Activated effector memory CD4-positive, alpha-beta T cell treated with Interleukin-2 at 50 U/mL for 16 hours (primary cell): ENCODE measurements at places on chromosomes 16 and 17.

DNA sequence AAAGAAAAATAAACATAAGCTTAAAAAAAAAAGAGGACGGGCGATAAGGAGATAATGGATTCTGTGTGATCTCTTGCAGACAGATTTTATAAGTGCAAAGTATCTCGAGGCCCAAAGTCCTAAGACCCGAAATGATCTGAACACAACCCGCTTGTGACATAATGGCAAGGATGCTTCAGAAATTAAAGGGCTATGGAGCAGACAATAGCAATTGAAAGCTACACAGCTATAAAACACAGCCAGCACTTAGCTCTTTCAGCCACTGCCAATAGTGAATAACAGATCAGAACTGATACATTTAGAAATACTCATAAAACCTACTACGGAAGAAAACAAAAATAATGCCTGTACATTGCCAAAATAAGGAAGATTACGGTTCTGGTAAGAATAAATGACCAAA is 117.5 kb downstream of the ZFHX3 start:
- DNase-seq, result no peak

GRCh38 chr16:47260503-47260902 is 116.8 kb upstream of the NETO2 start:
- no peak for DNase-seq

- no peak for DNase-seq
These were observed 410.8 kb downstream of the NPIPA8 start for GRCh38 chr16:17925761-17926160.

DNA sequence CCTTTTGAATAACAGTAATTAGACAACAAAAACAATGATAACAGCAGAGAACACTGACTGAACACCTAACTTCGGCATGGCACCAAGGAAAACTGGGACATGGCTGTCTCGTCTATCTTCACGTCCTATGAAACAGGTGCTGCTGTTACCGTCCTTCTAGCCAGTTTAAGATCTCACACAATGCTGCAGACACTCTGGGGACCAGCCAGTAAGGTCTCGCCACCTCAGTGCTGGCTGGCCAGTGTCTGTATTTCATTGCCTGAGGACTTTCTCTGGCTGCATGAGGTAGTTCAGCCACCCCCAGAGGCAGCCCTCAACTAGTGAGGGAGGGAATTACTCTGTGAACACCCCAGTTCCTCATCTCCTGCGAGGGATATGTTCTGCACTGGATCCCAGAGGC is 57.6 kb downstream of the AMFR start:
- DNase-seq, result no peak

- no peak for DNase-seq
These were observed 6.8 kb downstream of the MRTFB start for GRCh38 chr16:14077918-14078317.

DNA sequence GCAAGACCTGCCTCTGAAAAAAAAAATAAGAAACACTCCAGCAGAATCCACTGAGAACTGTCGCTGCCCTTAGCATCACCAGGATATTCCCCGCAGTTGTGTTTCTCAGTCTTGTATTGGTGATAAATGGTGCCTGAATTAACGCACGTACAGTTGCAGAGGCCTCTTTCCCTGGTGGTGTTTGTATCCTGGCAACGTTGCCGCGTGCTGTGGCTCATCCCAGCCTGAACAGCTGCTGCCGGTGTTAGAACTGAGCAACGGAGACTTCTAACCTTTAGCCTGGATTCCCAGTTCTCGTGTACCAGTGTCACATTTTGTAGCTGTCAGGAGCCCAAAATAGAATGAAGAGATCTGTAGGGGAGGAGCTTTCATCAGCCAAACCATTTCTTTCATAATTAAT is 4.8 kb downstream of the MLYCD start:
- DNase-seq, result no peak

DNA sequence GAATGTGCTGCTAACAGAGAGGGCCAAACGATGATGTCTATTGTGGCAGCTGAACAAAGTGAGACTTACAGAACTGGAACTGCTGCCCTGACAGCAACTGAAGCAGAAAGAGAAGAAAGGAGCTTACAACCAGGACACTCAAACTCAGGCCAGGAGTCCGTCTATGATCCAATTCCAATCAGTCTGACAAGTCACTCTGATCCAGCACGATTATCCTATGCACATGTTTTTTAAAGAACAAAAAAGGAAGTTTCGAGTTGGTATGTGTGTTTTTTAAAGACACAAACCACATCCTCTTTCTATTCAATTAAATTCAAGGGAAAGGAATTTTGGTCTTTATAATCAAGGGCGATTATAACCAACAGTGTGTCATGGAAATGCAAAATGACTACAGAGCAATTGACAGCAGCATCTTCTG is 42.4 kb upstream of the MTMR4 start:
- DNase-seq, result no peak

- no peak for DNase-seq
These were observed 8.7 kb downstream of the DLX4 start for GRCh38 chr17:49977463-49978389.

- DNase-seq, result no peak
These were observed 2.1 kb downstream of the DHRS11 start for GRCh38 chr17:36593656-36594316.

GRCh38 chr17:64385187-64386083 is 5.2 kb downstream of the PECAM1 start:
- no peak for DNase-seq
